ENCODE measurements at places on chromosomes 2 and 18.
A peak's percentile ranks its signal among the peaks of the same experiment; 100 is the strongest.

DNA sequence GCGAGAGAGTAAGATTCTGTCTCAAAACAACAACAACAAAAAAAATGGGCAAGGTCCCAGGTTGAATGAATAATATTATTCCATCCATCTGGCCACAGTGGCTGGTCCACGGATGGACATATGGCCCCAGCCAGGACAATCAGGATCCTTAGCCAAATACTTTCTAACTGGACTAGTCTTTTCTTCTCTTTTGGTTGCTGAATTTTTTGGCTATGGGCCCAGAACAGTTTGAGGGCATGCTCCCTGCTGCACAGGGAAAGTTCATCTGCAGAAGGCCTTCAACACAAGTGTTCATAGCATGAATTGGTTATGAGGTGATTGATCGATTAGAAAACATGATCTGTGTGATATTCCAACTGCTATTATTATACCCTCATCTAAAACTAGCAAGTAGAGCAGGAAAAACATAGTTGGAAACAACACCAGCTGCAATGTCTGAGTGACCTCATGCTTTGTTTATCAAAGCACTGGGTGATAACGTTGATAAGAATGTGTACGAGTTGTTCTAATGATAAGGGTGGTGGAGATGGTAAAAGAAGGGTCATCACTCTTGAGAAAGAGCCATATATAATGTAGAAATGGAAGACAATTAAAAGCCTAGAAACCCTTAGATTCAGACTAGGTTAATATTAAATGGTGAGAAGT is 47.8 kb upstream of the RNF103 start:
- no peak for DNase-seq

DNA sequence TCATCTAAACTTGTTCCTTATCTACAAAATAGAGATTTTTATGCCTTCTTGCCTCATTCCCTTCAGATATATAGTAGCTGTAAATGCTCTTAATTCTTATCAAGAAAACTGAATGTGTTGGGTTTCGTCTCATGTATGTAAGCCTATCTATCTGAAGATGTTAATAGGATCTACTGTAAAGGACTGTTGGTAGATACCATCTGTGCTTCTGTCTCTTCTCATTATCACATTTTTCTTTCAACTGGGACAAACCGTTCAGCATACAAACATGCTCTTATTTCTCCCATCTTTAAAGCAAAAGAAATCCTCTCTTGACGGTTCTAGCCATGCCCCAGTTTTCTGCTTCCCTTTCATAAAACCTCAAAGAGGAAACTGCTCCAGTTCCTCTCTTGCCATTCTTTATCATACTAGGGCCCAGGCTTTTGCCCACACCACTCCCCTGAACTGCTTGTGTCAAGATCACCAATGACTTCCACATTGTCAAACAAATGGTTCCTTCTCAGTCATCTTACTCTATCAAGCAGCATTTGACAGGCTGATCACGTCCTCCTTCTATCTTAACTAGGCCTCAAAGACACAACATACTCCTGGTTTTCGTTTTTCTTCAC is 88.7 kb downstream of the ARHGEF33 start:
- DNase-seq = no peak

- peak; percentile 3 for DNase-seq
Measured at GRCh38 chr2:140797718-140798117, 1333.1 kb downstream of the LRP1B start.

GRCh38 chr18:1495387-1495786 is 590.7 kb downstream of the ADCYAP1 start:
- DNase-seq = no peak

- DNase-seq = no peak
Measured at GRCh38 chr2:218294430-218295022, 2.2 kb upstream of the TMBIM1 start.

GRCh38 chr2:181850936-181851560 is 40.5 kb upstream of the ITPRID2 start:
- DNase-seq = no peak

GRCh38 chr2:232023426-232023825 is 61.9 kb downstream of the DIS3L2 start:
- no peak for DNase-seq

GRCh38 chr18:65257149-65257548 is 493.7 kb upstream of the CDH7 start:
- no peak for DNase-seq

- no peak for DNase-seq
Measured at GRCh38 chr2:119369845-119370244, 3.1 kb downstream of the DBI start.

- DNase-seq = no peak
Measured at GRCh38 chr18:22684268-22684667, 248.9 kb upstream of the RBBP8 start.

- DNase-seq = no peak
Measured at GRCh38 chr18:22303927-22304326, 113.8 kb downstream of the CTAGE1 start.

DNA sequence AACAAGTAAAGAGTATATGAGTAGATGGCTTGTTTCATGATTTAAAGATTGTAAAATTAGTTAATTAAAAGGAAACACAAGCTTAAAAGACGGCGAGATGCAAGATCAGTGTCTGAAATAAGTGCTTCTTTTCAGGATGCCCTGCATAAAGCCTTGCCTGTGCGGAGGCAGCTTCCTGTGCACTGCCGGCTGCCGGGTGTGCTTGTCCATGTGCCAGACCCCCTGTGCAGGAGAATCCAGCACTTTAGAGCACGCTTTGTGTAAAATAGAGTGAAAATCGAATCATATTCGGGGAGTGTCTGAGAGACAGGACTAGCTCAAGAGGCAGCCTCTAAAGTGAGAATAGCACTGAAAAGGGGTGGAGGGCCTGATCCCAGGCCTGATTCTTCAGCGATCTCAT is 154.7 kb downstream of the CHST9 start:
- DNase-seq = no peak

GRCh38 chr18:26863122-26863879 is 2.2 kb downstream of the AQP4 start:
- DNase-seq = no peak

- no peak for DNase-seq
Measured at GRCh38 chr2:199382091-199382490, 75.6 kb downstream of the SATB2 start.

DNA sequence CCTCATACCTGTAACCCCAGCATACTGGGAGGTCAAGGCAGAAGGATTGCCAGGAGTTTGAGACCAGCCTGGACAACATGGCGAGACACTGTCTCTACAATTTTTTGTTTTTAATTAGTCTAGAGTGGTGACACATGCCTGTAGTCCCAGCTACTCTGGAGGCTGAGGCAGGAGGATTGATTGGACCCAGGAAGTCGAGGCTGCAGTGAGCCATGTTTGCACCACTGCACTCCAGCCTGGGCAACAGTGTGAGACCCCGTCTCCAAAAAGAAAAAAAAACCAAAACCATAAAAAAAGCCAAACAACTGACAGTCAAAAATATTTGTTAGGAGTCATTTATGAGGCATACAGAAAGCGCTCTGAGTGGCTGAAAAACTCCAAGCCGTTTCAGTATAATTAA is 95.5 kb downstream of the KCTD18 start:
- no peak for DNase-seq

GRCh38 chr18:77234504-77235365 is 14.9 kb upstream of the GALR1 start:
- no peak for DNase-seq

- no peak for DNase-seq
Measured at GRCh38 chr2:120550893-120551446, 184.7 kb upstream of the GLI2 start.

GRCh38 chr2:60413069-60413813 is 140.2 kb downstream of the BCL11A start:
- no peak for DNase-seq

GRCh38 chr18:11219571-11219970 is 70.2 kb upstream of the PIEZO2 start:
- no peak for DNase-seq

DNA sequence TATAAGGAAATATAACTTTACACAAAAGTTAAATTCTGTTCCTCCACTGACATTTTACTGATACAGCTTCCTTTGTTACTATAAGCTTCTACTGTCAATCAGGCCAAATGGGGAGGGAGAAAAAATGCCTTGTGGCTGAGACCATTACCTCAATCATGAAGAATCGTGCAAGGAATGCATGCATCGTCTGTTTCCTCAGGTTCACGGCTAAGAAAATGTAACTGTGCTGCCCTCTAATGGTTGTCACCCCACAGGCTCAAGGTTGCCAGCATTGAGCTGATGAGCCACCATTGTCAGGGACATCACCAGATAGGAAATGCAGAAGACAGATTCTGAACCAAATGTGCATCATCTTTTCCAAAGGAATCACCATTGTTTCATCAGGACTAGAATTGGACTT is 426.9 kb downstream of the CDH2 start:
- peak; percentile 2 for DNase-seq

GRCh38 chr2:234691968-234692955 is 195.4 kb upstream of the ARL4C start:
- no peak for DNase-seq

DNA sequence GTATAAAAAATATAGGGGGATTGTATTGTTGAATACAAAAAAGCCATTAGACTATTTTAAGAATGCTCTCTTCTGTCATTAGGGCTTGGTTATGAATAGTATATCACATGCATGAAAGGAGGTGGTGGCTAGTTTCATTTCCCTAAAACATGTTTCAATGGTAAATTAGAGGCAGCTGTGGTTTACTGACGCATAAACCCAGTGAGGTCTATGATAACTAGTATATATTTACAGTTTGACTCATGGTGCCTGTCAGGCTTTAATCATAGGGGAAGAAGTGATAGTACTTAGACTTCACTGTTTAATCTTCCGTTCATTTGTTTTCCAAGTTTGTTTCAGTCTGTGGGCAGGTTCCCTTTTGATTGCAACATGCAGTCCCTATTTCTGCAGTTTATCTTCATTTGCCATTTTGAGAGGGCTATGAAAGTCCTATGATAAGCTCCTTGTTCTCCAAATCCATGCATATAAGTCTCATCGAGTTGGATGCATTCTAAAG is 55.1 kb upstream of the MAP4K3 start:
- peak; percentile 91 for DNase-seq

- DNase-seq = no peak
Measured at GRCh38 chr2:136246086-136246669, 128.2 kb upstream of the CXCR4 start.

GRCh38 chr2:180905002-180905401 is 75.4 kb upstream of the UBE2E3 start:
- no peak for DNase-seq

GRCh38 chr18:50092245-50092805 is 102.6 kb downstream of the MYO5B start:
- no peak for DNase-seq

DNA sequence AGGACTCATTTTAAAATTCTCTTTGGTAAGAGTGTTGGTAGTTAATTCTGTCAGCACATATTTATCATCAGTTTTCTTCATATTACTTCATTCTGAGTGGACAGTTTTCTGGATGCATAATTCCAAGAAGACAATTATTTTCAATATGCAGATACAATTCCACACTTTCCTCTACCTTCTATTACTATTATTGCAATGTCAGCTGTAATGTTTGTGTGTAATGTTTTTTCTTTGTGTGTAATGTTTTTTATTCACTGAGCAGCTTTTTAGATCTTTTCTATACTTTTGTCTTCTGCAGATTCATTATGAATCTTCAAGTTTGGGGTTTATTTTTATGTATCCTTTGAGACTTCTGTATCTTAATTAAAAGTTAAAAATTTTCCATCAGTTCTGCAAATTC is 264.0 kb upstream of the VRK2 start:
- no peak for DNase-seq

DNA sequence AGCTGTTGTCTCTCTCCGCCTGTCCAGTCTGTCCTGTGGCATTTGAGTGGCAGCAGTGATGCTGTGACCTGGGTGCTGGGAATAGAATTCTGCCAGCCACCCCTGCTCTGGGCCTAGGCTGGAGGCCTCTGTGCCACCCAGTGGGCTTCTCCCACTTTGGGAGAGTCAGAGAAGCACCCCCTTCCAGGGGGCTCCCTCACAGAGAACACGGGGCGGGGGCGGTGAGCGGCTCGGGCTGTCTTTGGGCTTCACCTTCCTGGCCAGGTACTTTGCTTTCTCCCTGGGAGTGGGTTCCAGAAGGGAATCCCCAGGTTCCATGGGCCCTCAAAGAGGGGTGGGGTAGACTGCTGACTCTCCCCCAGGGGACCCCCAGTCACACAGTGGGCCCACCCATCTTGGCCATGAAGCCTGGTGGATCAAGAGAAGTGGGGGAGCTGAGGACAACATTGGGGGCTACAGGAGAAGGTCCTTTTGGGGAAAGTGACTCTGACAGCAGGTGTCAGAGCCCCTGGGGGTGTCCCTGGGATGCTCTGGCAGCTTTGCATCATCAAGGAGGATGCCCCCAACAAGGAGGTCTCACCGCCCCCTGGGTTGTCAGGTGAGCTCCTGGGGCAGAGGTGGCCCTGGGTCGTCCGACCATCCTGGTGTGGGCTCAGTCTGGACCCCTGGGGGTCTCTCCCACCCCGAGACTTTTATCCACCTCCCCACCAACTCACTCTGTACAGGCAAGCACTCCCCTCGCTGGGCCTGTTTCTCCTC is 18.8 kb upstream of the BOK start:
- no peak for DNase-seq

DNA sequence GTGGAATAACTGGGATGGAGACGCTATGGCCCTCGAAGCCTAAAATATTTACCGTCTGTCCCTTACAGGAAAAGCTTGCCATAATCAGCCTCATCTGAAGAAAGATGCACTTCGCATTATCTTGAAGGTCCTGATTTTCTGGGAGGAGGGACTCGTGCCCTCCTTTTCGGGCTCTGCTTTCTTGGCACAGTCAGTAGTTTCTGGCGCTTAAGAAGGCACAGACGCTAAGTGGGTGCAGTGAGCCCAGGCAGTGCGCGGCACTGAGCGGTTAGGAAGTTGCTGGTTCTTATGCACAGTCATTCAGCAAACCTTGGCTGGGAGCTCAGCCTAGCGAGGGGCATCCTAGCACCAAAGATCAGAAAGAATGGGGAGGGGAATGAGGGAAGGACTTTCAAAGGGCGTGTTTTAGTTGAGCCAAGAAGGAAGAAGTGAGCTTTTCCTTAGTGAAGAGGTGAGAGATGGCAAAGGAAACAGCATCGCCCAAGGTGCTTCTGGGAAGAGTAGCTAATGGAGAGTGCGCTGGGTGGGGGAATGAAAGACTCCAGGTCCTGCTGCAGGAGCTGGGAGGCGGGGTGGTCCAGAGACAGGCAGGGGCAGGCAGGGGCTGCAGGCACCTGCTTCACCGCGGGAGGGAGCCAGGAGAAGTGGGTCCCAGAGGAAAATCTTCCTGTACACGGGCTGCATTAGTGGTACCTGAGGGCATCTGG is 64.1 kb downstream of the ZCCHC2 start:
- DNase-seq = peak; percentile 15

Data from activated CD4-positive, alpha-beta T cell treated with anti-CD3 and anti-CD28 coated beads, Interleukin-10, Interleukin-2, amounts not matched to agents 100 ng/mL and 50 ng/mL, durations not matched to agents 16 hours and 8 hours (primary cell).